Stimulated activated CD4-positive, alpha-beta T cell treated with anti-CD3 and anti-CD28 coated beads, Interleukin-4, amount 100 ng/mL, for 4 hours (primary cell): ENCODE measurements at places on chromosomes 16 and 17.

GRCh38 chr17:3754458-3755334 lies 31.0 kb downstream of the HASPIN start:
- peak; percentile 66 for DNase-seq

DNA sequence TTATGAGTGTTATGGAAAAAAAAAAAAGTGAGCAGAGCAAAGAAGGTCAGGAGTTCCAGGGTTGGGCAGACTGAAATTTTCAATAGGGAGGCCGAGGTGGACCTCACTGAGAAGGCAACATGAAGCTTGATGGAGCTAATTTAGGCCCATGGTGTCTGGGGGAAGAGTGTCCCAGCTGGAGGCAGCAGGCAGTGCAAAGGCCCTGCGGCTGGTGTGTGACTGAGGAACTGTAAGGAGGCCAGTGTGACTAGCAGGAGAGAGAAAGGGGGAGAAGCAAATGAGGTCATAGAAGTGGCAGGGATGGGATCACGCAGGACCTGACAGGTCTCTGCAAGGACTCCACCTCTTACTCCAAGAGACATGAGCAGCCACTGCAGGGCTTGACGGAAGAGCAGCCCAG lies 10.2 kb downstream of the ARHGEF15 start:
- DNase-seq: no peak

DNA sequence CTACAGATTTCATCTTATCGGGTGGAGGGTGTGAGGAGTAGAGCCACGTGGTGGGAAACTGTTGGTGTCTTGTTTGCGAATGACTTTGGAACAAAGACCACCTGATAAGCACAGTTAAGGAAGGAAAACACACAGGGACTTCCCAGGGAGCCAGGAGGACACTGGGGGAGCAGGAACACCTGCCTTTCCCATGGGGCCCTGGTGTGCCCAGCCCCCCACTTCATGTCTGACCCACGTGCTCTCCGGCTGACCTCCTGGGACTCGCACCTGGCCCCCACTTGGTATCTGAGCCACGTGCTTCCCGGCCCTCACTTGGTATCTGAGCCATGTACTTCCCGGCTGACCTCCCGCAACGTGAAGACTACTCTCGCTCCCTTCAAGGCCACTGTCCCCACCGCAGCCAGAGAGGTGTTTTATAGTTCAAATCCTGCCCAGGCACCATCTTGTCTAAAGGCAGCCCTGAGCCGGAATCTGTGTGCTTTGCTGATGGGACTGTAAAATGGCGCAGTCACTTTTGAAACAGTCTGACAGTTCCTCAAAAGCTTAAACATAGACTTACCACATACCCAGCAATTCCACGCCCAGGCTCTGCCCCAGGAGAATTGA lies 5.4 kb upstream of the CSNK1D start:
- DNase-seq: no peak

DNA sequence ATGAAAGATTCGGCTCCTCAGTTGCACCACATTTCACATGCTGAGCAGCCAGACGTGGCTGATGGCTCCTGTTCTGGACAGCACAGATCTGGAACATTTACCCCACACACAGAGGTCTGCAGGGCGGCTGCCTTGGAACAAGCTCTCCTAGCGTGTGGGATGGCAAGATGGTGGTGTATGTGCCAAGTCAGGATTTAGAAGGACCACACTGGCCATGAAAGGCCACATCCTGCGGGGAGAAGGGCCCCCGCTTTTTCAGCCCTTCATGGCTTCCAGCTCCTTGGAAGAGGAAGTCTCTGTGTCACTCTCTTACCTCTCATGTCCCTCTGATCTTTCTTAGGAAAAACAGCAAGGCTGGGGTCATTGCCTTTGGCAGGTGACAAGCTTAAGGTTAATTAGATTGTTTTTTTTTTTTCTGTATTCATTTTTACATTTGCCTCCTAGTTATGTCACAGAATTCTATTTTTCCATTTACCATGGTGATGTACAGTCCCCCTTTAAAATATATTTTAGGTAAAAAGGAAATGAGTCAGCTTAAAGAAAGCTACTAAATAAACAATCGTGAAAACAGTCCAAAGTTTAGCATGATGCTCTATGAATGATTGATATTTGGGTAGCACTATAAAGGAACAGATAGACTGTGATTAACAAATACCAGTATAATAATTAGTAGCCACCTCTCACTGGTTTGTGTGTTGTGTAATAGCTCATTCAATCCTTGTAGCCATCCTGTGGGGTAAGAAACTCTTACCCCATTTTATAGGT lies 396.6 kb downstream of the CPPED1 start:
- no peak for DNase-seq

GRCh38 chr17:47057830-47058229 lies 78.8 kb upstream of the RPRML start:
- DNase-seq: no peak

DNA sequence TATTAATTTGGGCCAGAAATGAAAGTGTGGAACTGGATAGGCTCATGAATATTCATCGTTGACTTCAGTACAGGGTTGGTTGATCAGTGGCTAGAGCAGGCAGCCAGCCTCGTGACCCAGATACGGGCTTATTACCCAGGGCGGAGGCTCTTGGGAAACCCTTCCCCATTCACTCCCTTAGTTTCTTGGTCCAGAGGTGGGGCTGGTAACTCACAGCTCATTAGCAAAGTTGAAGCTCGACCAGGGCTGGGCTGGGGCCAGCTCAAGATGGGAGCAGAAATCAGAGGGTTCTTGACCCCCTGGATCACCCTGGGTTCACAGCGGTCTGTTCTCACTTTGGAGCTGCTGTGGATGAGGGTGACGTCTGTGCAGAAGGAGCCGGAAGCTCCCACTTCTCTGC lies 44.6 kb upstream of the GSE1 start:
- no peak for DNase-seq

DNA sequence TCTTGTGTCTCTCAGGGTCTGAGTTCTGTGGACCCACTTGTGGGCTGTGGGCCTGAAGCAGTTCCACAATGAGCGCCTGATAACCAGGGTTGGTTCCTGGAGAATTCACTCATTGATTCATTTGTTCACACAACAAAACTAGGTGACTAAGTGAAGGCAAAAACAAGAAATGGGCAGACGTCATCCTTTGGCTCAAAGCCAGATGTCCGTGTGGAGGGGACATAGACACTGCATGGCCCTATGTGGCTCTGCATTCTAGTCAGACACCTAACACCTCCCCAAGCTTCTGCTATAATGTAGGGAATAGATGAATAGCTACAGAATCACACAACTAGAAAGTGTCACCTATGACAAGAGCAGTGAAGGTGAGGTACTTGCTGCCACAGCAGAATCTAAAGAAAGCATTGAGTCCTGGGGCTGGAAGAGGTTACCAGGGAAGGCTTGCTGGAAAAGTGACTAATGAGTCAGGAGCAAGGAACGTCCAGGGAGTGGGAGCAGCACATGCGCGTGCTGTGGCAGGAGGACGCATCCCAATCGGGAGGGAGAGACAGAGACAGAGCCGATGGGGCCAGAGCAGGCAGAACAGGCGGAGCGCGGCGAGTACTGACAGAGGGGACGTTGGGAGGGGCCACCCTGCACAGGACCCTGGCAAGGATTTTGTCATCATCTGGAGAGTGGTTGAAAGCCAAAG lies 58.9 kb downstream of the CES1 start:
- no peak for DNase-seq

DNA sequence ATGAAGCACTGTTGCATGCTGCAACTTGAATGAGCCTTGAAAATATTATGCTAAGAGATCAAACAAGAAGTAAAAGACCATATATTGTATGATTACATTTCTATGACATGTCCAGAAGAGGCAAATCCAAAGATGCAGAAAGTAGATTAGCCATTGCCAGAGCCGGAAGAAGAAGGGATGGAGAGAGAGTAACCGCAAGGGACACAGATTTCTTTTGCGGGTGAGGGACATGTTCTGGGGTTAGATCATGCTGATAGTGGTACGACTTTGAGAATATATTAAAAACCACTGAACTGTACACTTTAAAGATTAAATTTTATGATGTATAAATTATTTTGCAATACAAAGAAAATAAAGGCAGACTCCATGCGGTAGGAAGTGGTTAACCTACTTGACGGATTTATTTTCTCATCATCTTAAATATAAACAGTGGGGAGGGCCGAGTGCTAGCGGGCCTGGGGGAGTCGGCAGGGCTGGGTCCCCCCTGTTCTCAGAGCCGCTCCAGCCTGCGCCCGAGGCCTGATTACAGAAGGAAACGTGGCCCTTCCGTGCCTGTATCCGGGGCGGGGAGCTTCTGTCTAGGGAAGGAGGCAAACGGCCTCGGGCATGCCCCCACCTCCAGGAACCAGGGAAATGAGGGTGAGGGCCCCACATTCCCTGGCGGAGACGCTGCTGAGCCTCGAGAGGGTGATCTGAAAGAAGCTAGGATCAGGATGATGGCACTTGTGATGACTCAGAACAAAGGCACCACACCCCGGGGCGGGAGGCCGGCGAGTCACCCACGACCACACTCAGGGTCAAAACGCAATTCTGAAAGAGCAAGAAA lies 48.0 kb downstream of the SHCBP1 start:
- no peak for DNase-seq

- no peak for DNase-seq
Observed at GRCh38 chr17:73401911-73402310, 90.1 kb upstream of the CDC42EP4 start.

DNA sequence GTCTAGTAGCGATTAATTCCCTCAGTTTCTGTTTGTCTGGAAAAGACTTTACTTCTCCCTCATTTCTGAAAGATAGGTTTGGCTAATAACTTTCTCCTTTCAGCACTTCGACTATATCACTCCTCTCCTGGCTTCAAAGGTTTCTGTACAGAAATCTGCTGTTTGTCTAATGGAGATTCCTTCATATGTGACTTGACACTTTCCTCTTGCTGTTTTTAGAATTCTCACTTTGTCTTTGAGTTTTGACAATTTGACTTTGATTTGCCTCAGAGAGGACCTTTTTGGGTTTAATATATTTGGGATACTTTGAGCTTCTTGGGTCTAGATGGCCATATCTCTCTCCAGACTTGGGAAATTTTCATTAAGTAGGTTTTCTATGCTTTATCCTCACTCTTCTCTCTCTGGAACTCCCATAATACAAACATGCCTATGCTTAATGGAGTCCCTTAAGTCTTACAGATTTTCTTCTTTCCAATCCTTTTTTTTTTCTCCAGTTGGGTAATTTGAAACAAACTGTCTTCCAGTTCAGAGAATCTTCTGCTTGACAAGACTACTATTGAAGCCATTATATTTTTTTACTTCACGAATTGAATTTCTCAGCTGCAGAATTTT lies 7.8 kb upstream of the PRSS21 start:
- no peak for DNase-seq

DNA sequence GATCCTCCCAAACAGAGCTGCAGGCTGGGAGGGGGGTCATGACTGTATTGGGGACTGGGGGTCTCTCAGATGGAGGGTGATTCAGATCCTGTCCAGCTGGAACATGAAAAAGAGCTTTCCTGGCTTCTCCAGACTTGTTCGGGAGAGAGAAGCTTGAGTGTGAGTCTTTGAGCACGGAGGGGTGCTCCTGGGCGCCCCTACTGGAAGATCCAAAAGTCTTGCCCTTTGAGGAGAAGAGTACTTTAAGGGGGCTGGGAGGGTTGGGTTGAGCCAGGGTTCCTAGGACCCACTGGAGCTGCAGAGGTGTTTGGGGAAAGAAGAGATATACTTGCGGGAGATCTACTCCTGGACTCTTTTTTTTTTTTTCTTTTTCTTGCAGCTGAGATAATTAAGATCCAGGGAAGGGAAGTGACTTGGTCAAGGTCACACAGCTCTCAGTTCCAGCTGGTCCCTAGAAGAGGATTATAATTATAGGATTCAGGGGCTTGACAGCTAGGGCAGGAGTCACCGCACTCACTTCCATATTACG lies 8.4 kb downstream of the RARA start:
- no peak for DNase-seq

GRCh38 chr17:48499248-48499647 lies 31.6 kb downstream of the HOXB1 start:
- DNase-seq: no peak

GRCh38 chr16:81616321-81617020 lies 162.6 kb upstream of the PLCG2 start:
- DNase-seq: peak; percentile 70

DNA sequence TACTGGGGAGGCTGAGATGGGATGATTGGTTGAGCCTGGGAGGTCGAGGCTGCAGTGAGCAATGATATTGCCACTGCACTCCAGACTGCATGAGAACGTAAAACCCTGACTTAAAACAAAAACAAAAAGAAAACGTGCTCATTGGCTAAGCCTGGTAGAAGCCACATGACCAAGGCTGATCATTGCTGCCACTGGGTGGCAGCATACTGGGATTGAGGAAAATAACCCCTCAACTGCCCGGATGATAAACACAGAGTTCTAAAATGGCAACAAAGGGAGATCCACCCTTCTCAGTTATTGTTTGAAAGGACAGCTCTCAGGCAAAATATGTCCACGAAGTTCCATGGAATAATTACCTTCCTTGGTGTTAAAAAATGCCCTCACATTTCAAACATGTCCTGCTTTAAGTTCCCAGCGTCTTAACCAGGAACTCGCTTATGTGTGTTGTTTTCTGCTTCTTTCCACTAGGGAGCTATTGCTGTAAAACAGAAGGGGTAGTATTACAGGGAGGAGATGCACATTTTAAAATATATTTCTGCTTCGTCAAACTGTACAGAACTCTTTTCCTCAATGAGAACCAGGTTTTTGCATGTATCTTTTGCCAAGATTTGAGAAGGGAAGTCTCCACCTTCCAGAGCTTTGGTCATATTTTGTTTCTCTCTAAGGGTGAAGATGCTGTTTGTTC lies 675.3 kb downstream of the MAF start:
- peak; percentile 32 for DNase-seq

DNA sequence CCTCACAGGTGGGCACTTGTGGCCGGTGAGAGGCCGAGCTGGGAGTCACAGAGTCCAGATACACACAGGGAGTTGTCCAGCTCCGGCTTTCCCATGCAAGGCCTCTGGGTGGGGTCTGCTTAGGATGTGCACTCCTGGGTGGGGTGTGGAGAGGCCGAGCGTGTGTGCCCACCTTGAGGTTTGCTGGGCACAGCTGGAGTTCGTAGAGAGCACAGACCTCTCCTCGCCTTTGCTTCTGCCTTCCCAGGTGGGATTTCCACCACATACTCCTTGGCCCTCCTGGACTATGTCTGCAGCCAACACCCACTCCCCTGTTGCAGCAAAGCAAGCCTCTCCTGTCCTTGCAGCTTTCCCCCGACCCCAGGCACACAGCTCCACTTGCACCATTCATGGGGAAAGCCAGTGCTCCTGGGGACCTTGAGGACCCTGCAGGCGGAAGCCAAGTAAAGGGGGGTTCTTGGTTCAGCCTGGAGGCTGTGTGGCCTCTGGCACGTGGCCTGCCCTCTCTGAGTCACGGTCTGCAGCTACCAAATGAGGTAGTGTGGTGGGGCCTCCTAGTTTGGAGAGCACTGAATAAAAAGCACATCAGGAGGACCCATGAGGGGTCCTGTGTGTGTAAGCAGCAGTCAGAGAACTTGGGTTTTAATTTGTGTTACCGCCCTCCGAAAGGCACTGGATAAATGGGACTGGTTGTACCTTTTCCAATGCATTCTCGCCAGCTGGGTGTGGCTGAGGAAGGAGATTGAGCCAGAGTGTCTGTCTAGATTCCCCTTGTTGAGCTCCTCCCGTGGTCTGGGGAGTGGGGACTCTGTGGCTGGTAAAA lies 31.5 kb downstream of the MPRIP start:
- no peak for DNase-seq
